Activated T-helper 1 cell treated with anti-CD3 and anti-CD28 coated beads, Interleukin-12 subunit alpha, Interleukin-12 subunit beta, Interleukin-2, Interleukin-4 antibody, amounts not matched to agents 30 ng/mL and 10 ng/mL and 1 ng/mL, durations not matched to agents 14 hours and 24 hours and 36 hours (primary cell): ENCODE measurements at places on chromosomes 5 and 9.

GRCh38 chr5:132007399-132008162, 3.9 kb downstream of the ACSL6 start:
- DNase-seq: peak; percentile 67

- no peak for DNase-seq
These were observed 63.7 kb upstream of the DMRT3 start for GRCh38 chr9:912776-913175.

- DNase-seq: no peak
These were observed 65.0 kb downstream of the ROR2 start for GRCh38 chr9:91884696-91885687.

- DNase-seq: no peak
These were observed 47.7 kb downstream of the FTMT start for GRCh38 chr5:121899346-121899745.

GRCh38 chr9:75390951-75391350, 302.6 kb downstream of the OSTF1 start:
- DNase-seq: no peak

DNA sequence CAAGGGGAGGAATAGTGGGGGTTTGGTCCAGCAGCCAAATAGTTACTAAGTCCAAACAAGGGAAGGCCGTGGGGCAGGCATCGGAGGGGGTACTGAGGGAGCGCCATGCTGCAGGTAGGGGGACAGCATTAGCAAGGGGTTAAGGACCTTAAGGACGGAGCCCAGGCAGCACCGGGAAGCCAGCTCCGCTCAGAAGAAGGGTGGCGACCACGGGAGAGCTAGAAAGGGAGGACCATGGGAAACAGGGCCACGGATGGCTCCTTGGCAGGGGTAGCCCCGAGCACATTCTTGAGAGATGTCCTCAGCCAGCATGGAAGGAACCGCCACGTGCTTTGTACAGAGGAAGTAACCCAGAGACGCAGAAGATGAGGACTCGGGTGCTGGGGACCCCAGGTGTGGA, 76.2 kb upstream of the STXBP1 start:
- no peak for DNase-seq

GRCh38 chr5:140049205-140049604, 6.1 kb upstream of the NRG2 start:
- no peak for DNase-seq

- no peak for DNase-seq
These were observed 25.8 kb downstream of the PTGES2 start for GRCh38 chr9:128101690-128102089.
